KBM-7 (cell line): ENCODE measurements at places on chromosomes 4 and X.

DNA sequence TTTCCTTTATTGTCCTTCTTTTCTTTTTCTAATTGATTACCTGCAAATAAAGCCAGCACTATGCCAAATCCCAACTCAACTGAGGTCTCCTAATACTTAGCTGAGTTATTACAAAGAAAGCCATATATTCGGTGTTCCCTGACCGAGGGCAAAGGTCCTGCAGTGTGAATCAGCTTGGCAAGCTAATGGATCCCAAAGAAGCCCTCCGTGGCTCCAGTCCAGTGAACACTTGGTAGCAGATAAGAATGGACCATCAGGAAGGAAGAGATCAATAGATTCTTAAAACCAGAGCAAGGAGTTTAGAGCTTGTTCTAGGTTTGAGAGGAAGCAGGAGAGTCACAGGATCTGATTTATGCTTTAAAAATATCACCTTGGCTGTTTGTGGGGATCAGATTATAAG lies 8.5 kb downstream of the LDB2 start:
- no peak for DNase-seq

- DNase-seq: no peak
Observed at GRCh38 chr4:54368281-54369265, 139.5 kb downstream of the PDGFRA start.

- DNase-seq: no peak
Observed at GRCh38 chr4:113181289-113182007, 132.0 kb downstream of the ANK2 start.

- DNase-seq: no peak
Observed at GRCh38 chr4:173153445-173153844, 15.2 kb upstream of the GALNT7 start.

DNA sequence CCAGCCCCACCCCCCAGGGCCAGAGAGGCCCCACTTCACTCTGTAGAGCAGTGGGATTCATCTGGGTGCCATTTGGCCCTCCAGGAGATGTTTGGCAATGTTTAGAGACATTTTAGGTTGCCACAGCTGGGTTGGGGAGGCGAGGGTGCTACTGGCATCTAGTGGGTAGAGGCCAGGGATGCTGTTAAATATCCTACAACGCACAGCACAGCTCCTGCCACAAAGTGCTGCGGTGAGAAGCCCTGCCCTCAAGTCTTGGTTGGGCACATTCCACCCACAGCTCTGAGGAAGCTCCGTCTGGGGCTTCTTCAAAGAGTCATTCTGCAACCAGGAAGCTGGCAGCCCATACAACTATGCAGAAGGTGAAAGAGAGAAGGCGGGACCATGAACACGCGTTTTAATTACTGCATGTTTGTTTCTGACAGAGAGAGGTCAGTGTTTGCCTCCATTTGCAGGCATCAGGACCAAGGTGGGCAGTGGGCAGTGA lies 48.1 kb upstream of the FAM9C start:
- peak; percentile 80 for DNase-seq

- no peak for DNase-seq
Observed at GRCh38 chr4:100246697-100247096, 56.4 kb upstream of the DDIT4L start.

DNA sequence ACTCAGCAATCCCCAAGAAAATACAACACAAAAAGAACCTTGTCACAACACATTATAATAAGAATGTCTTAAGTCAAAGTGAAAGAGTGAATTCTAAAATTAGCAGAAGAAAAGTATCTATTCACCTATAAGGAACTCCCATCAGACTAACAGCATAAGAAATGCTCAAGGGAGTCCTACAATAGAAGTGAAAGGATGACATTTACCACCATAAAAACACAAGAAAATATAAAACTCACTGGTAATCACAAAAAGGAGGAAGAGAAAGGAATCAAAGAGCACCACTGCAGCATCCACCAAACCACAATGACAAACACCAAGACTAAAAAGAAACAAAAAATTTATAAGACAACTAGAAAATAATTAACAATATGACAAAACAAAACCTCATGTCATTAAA lies 257.0 kb upstream of the AGTR2 start:
- no peak for DNase-seq

DNA sequence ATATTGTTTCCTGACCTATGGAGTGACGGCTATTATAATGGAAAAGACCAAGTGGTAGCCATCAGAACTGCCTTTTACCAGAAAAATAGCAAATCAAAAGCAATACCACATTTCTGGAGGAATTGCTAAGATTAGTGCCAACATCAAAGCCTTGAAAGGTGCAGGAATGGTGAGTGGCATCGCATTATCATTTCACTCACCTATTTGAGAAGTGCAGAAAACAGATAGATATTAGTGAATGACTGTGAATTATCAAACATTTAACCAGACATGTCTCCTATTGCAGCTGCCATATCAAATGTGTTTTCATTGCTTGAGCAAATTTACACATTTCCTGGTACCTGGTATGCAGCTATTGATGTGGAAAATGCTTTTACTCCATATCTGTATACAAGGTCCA lies 1638.1 kb upstream of the PABPC4L start:
- no peak for DNase-seq

GRCh38 chr4:88215351-88215750 lies 56.9 kb upstream of the ABCG2 start:
- DNase-seq: no peak

DNA sequence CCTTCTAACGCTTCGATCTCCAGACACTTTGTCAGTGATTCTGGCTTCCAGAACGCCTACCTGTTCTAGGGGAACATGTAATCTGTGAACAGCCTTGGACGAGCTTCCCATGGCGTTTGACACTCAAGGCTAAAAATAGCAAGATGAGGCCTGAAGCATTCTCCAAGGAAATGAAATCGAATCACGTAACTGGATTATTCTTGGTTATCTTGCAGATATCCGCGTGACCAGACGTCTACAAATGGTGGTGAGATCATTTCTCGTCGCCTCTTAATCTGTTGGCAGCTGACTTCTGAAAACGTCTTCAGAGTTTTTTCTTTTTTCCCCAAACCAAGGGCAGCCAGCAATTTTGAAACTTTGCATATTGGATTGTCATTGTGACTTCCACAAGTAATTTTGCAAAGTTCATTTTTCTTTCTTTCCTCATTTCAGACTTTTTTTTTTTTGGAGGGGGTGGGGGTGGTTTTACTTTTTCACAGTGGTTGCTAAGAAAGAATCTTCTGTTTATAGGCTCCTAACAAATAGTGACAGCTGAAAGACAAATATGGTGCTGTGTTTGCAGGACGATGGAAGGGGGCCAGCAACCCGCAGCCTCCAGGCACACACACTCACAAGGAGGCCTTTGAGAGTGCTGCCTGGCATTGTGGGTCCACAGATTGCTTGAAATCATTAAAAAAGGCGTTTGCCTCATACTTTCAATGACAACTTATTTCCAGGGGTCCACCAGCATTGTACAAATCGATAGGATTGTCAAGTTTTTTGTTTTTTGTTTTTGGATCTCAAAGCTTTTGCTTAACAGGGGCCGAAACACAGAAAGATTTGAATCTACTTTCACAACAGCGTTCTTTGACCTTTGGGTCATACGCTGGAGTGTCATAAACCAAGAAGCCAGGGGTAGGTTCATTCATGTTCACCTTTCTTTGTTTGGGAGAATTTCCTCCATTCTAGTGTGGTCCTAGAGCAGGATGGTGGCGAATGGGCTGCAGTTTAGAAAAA lies 32.4 kb upstream of the PDLIM3 start:
- no peak for DNase-seq

DNA sequence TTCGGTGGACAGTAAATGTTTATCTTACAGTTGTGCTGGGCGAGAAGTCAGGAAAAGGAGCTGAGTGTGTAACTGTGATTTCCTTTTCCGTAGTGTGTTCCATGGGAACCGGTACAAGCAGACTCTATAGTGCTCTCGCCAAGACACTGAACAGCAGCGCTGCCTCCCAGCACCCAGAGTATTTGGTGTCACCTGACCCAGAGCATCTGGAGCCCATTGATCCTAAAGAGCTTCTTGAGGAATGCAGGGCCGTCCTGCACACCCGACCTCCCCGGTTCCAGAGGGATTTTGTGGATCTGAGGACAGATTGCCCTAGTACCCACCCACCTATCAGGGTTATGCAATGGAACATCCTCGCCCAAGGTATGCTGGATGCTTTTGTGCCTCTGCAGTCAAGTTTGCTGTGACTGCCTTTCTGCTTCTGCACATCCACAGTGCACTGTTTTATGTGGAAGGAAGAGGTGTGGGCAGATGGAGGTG lies 27.4 kb downstream of the NOCT start:
- DNase-seq: no peak

DNA sequence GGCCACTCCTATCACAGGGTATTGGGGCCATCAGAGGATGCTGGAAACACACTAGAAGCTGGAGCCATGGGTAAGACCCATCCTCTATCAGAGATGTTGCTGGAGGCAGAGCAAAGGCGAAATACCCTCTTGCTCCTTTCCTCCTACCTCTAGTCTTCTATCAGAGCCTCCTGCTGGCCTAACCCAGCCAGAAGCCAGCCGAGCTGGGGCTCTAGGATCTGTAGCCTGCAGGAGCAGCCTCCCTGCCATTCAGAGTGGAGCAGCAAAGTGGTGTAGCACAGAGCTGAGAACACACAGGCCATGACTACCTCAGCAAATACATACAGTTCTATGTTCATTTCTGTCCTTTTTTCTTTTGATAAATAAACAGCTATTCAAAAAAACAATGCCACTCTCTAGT lies 35.7 kb downstream of the GATB start:
- DNase-seq: no peak

GRCh38 chrX:13955095-13955647 lies 74.5 kb downstream of the GEMIN8 start:
- DNase-seq: no peak

DNA sequence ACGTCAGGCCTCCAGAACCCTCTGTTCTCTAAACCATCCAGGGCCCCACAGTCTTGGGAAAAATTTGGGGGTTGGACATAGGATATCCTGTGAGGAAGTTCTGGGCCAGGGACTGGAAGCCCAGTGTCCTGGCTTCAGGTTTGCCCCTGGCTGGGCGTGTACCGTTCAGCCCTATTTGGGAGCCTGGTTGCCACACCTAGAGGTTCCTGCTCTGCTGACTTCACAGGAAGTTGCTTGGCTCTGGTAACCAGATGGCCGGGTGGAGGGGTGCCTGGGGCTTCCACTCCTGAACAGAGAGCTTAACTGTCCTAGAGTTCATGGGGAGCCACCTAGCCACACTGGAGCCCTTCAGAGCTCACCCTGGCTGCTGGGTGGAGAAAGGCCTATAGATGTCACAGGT lies 1.1 kb downstream of the TAFAZZIN start:
- DNase-seq: peak; percentile 62

DNA sequence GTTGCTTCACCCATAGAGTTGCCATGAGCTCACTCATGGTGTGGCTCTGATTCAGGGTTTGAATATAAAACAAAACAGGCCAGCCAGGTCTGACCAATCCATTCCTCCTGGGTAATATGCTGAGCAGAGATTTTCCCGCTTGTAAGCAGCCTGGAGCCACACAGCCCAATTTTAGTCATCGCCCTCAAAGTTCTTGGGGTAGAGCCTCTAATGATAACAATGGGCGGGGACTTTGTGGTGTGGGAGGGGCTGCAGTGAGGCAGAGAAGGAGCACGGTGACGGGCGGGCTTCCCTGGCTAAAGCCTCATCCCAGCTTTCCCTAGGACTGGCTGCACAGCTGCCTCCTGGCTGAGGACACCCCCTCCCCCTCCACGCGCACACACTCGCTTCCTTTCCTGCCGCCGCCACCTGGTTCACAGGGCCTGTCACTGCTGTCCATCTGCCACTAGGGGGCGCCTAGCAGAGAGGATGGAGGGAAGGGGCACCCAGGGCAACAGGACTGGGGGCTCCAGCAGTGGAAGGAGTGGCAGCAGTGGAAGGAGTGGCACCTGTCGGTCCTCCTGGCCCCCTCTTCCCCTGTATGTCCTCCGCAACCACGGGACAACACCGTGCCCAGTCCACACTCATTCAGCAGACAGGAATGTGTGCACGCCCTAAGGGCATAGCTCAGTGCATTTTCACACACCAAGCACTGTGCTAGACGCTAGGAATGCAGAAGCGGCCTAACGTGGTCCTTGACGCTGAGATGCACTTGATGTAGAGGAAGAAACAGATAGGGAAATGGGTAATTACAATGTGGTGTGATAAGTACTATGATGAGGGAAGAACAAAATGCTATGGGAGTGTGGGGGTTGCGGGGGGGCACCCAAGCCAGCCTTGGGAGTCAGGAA lies 26.8 kb downstream of the PRPS1 start:
- DNase-seq: peak; percentile 76

GRCh38 chrX:43633081-43633480 lies 23.0 kb upstream of the MAOA start:
- no peak for DNase-seq

GRCh38 chr4:41622787-41623186 lies 84.8 kb downstream of the LIMCH1 start:
- DNase-seq: no peak

DNA sequence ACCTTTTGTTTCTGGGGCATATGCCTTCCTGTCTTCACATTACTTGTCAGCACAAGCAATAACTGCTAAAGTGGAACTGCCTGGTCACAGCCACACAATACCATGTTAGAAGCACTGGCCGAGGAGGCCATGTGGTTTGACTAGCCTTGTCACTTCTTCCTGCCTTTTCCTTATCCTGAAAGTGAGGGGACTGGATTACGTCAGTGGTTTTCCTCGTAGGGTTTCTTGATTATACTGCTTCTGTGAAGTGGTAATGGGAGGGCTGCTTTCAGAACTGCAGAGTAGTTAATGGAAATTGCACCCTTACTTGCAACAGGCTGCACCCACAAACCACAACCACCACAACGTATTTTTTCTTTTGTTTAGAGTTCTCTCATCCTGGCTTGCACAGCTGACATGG lies 26.6 kb downstream of the ZRSR2 start:
- DNase-seq: peak; percentile 69

GRCh38 chrX:150773634-150774033 lies 80.4 kb downstream of the MTMR1 start:
- no peak for DNase-seq

- no peak for DNase-seq
Observed at GRCh38 chr4:57499786-57500185, 389.6 kb upstream of the IGFBP7 start.

GRCh38 chrX:115452251-115452650 lies 108.7 kb upstream of the PLS3 start:
- no peak for DNase-seq

- no peak for DNase-seq
Observed at GRCh38 chrX:74578137-74578536, 36.3 kb downstream of the RLIM start.
